M059J (cell line): ENCODE measurements at places on chromosomes 5 and 9. TPM values are rescaled to one million over a fixed set of nuclear protein-coding genes. Genes with fewer than 3 reads are reported as not detected.
A peak's percentile ranks its signal among the peaks of the same experiment; 100 is the strongest.

ZNF883 gene
- 7.3 and 8.1 TPM in 2 replicates for total RNA-seq

UBE2R2 gene
- total RNA-seq: 21.4 and 31.9 TPM in 2 replicates

ABLIM3 gene
- 36.7 and 40.7 TPM in 2 replicates for total RNA-seq

PGGT1B gene
- 14.9 and 20.6 TPM in 2 replicates for total RNA-seq

TXNDC8 gene
- not detected in 2 replicates for total RNA-seq

SPAAR gene
- not detected in 2 replicates for total RNA-seq

ZBTB5 gene
- total RNA-seq: 14.1 and 17.7 TPM in 2 replicates

GRCh38 chr5:108749128-108749861 is 1.6 kb downstream of the FER start:
- DNase-seq: peak; percentile 44

- DNase-seq: no peak
Measured at GRCh38 chr5:172623313-172623980, 17.6 kb upstream of the NEURL1B start.

GRCh38 chr5:112203229-112203628 is 215.8 kb downstream of the EPB41L4A start:
- peak; percentile 4 for DNase-seq

GRCh38 chr5:14362491-14362890 is 219.1 kb upstream of the OTULINL start:
- no peak for DNase-seq

DNA sequence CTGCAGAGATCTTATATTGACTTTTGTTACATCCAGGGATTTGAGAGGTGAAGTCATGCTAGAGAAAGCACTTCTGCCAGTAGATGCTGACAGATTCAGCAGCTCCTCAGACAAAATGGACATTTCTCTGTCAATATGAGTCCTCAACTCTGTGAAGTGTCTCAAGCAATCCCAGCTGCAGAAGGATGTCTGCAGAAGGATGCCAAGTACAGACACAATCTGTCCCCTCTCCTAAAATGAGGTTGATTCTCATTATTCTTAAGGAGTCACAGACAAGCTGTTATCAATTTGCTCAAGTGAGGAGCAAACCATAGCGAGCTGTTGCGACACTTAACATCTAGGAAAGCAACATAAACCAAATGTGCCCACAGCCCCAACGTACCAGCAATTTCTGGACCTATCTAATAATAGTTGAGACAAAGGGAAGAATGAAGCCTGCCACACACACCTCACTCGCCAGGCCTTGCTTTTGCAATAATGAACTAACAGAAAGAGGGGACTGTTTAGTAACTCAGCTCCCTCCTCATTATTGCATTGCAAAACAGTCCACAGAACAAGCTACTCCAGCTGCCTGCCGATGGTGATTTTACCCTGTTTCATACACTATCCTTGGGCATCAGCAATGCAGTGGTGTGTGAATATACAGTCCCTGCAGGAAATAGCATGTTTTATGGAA is 364.2 kb upstream of the PDE4D start:
- DNase-seq: no peak

- DNase-seq: no peak
Measured at GRCh38 chr9:96195541-96195940, 106.4 kb downstream of the HSD17B3 start.

- no peak for DNase-seq
Measured at GRCh38 chr5:128074171-128074570, 9.4 kb upstream of the SLC12A2 start.

DNA sequence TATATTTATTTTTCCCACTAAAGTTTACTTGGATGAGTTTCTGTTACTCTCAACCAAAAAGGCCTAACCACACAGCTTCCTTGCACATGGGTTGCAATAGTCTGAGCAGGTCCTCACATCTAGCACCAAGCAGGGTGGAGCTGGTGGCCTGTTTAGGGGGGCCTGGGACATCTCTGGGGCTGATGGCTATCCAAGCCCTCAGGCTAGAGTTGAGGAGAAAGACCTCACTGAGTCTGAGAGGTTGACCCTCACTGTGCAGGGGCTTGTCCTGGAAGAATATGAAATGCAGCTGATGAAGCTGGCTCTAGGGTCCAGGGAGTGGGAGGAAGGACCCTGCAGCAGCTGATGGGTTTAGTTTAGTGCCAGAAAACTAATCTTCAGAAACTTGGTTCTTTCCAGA is 217.1 kb upstream of the MVB12B start:
- no peak for DNase-seq

DNA sequence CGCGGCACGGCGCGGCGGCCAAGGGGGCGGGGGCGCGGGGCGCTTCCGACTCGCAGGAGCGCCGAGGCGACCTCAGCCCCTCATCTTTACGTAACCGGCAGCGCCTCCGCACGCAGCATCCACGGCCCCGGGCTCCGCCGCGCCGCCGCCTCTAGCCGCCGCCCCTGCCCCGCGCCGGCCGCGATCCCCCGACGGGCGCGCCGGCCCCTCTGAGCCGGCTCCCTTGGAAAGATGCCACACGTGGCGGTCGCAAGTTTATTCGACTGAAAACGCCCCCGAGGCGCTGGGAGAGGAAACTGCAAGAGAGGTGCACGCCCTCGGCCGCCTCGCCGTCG is 1.0 kb downstream of the KLF9 start:
- DNase-seq: no peak

DNA sequence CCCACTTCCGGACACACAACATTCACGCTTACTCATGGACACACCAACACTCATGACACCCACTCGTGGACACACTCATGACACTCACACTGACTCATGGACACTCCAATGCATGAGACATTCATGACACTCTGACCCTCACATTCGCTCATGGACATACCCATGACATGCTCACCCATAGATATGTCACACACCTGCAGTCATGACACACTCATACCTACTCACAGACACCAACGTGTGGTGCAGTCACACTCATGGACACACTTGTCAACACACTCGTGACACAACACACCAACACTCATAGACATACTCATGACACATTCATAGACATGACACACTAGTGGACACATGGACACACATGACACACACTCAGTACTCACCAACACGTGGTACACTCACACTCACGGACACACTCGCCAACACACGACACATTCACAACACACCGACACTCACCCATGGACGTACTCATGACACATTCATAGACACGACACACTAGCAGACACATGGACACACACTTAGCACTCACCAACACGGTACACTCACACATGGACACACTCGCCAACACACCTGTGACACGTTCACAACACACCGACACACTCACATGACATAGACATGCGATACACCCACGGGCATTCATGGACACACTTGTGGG is 73.4 kb downstream of the PHF2 start:
- DNase-seq: no peak

GRCh38 chr5:134432677-134433359 is 21.1 kb upstream of the CDKN2AIPNL start:
- DNase-seq: peak; percentile 67

DNA sequence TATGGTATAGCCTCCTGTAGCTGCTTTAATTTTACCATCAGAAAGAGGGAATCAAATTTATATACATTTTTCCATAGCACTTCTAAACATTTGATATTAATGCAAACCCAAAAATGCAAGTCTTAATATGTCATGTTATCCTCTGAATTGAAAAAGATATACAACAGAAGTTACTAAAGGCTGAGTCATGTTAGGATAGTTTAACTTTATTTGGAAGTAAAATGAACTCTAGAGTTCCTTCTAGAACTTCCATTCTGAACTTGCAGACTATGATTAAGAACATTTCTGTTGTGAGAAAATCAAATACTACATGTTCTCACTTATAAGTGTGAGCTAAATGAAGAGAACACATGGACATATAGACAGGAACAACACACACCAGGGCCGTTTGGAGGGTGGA is 317.3 kb upstream of the PRR16 start:
- no peak for DNase-seq

GRCh38 chr9:2060424-2060823 is 45.3 kb downstream of the SMARCA2 start:
- no peak for DNase-seq

DNA sequence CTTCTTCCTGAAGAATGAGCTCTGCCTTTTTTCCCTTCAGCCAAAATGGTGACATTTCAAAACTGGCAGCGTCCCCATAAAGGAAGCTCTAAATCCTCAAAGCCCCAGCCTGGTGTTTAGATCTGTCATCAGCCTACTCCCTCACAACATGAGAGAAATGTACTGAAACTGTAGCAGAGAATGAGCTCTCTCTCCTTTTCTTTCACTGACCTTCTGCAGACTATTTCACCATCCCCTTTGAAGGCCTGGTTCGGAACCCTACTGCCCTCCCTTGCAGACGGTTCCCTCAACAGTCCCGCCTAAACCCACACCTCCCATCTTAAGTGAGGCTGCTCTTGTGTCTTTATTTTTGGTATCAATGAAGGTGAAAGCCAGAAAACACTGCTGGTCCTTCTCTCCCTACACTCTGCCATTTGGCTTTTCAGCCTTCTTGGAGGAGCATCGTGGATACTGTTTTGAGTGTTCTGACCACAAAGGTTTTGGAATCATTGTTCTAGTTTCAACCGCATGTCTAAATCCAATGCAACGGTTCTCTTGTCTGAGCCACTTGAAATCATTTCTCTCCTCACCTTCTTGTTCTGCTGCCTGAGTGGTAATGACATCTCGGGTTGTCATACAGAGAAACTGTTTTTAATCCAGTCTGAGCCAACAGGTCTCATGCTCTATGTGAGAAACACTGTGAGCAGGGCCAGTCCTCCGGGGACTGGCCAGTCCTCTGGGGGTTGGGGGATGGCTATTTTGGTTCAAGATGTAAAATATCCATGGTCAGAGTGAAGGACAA is 39.0 kb downstream of the ITK start:
- DNase-seq: no peak

DNA sequence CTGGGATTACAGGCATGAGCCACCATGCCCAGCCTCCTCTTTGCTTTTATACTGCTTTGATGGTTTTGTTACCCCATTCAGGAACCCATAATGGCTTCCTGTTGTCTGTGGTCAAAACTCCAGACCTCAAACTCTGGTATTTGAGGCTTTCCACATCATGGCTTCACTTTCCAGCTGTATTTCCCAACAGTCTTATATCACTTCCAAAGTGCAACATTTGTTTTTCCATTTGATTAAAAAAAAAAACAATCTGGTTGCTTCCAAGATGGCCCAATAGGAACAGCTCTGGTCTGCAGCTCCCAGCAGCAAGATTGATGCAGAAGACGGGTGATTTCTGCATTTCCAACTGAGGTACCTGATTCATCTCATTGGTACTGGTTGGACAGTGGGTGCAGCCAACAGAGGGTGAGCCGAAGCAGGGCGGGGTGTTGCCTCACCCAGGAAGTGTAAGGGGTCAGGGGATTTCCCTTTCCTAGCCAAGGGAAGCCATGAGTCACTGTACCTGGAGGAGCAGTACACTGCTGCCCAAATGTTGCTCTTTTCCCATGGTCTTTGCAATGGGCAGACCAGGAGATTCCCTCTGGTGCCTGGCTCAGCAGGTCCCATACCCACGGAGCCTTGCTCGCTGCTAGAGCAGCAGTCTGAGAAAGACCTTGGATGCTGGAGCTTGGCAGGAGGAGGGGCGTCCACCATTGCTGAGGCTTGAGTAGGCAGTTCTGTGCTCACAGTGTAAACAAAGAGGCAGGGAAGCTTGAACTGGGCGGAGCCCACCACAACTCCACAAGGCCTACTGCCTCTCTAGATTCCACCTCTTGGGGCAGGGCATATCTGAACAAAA is 458.4 kb downstream of the KDM4C start:
- DNase-seq: peak; percentile 36

DNA sequence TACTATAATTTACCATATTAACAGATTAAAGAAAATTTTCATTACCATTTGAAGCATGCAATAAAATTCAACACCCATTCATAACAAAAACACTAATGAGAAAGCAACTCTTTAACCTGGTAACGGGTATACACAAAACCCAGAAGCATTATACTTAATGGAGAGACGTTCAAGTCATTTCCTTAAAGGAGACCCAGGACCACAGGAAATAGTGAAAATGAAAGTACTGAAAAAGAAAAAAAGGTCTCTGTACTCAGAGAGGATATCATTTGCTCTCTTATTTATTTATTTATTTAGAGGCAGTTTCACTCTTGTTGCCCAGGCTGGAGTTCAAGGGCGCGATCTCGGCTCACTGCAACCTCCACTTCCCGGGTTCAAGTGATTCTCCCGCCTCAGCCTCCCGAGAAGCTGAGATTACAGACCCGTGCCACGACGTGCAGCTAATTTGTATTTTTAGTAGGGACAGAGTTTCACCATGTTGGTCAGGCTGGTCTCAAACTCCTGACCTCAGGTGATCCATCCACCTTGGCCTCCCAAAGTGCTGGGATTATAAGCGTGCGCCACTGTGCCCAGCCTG is 61.6 kb downstream of the SETX start:
- no peak for DNase-seq

DNA sequence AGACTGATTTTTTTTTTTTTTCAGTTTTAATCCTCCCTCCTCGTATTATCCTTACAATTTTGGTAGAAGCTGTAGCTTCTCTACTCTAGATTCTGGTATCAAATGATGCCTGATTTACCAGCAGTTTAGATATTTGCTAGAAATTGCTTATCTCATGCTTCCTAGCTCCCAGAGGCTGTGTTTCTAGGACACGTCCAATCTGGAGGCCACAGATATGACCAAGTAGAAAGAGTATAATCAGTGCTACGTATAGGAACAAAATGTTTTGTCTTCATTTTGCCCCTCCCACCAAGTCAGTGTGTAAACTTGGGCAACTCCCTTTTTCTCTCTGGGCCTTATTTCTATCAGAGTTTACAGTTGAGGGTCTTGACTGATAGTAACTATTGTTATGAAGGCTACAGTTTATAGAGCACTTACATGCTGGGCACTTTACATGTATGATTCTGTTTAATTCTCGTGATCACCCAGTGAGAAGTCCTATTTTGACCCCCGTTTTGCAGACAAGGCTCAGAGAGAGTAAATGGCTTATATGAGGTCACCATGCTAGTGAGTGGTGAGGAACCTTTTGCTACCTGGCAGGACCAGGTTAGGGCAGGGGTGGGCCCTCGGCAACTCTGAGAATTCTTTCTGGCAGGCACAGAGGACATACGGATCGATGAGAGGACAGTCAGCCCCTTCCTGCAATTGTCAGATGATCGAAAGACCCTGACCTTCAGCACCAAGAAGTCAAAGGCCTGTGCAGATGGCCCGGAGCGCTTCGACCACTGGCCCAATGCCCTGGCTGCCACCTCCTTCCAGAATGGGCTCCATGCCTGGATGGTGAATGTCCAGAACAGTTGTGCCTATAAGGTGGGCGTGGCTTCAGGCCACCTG is 7.6 kb downstream of the HDHD3 start:
- DNase-seq: no peak

GRCh38 chr5:16502866-16503265 is 37.3 kb upstream of the ZNF622 start:
- peak; percentile 73 for DNase-seq
